ENCODE measurements at places on chromosomes 5 and 9.

DNA sequence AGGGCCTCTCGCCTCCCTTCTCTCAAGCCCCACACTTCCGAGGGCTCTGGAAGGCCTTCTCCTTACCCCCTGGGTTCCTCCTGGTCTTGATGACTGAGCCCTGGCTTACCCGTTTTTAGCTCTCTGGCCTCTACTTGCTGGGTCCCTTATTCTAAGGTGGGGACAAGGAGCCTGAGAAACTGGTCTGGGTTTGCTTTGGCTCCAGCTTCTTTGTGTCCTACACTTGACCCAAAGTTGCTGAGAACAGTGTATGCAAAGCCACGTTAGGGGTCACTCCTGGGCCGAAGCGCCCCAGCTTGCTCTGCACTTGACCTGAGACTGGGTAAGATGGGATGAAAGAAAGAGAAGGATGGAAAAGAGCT is 788 bp downstream of the ZNF346 start:
- DNase-seq, result peak; percentile 41

DNA sequence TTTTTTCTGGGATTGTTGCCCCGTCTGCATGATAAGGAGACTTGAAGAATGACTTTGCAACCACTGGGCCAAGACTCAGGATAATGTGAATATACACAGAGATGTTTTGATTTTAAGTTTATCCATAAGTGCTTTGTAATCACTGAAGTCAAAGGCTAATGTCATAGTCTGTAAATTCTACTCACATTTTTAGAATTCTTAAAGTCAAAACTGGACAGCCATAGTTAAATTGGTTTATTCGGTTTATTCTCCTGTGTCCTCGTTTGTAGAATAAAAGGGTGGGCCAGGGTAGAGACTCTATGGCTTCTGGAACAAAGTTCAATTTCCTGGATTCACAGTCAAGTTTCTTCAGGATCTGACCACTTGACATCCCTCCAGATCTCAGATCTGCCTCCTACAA is 327.7 kb upstream of the TNC start:
- DNase-seq, result no peak

DNA sequence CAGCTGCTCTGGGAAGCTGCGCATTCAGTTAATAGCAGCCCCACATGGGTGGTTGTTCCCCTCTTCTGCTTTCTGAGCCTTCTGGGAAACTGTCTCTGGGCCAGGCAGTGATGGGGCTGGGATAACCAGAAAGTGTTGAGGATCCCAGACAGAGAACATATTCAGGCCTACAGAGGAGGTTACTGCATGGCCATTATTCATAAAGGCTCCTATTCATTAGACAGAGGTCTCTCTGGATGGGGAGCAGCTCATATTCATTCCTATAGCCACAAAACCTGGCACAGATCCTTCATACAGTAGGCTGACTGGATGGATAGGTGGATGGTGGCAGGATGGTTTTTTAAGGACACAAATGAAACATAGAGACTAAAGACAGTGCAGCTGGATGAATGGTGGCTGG is 76.3 kb downstream of the HSPA4 start:
- peak; percentile 3 for DNase-seq

DNA sequence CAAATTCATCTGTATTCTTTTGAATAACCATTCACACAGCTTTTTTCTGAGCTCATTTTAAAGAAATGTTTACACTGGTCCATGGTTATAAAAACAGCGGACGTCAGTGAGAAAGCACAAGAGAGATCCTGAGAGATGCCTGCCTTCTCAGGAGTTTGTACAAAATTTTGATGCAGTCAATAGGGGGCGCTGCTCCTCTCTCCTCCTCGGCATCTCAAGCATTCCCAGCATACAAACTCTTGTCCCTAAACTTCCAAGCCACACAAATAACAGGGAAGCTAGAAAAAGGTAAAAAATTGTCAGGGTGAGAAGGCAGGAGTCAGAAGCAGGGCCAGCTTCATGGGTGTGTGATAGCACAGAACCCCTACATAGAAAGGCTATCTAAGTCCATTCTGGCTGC is 11.2 kb upstream of the CCDC152 start:
- DNase-seq, result peak; percentile 27

DNA sequence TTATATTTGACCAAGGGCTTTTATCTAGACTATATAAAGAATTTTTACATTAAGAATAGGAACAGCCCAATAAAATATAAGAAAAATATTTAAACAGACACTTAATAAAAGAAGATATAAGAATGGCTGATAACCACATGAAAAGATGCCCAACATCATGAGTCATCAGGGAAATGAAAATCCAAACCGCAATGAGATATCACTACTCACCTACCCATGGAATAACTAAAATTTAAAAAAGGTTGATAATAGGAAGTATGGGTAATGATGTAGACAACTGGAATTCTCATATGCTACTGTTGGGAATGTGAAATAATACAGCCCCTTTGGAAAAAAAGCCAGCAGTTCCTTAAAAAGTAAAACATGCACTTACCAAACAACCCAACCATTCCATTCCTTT is 206.9 kb upstream of the PCSK5 start:
- no peak for DNase-seq

DNA sequence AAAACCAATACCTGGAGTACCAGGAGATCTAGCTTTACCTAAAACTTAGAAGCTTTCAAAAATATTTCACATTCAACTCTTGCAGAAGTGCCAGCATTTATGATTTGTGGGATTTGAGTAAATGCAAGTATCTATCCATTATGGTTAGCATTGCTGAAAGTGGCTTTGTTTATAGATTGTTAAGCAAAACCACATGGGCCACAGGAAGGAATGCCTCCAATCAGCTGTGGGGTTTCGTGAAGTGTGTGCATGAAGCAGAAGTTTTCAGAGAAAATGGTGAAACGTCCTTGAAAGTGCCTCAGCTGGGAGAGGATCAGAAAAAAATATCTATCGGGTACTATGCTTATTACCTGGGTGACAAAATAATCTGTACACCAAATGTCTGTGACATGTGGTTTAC is 4.2 kb downstream of the LECT2 start:
- no peak for DNase-seq

DNA sequence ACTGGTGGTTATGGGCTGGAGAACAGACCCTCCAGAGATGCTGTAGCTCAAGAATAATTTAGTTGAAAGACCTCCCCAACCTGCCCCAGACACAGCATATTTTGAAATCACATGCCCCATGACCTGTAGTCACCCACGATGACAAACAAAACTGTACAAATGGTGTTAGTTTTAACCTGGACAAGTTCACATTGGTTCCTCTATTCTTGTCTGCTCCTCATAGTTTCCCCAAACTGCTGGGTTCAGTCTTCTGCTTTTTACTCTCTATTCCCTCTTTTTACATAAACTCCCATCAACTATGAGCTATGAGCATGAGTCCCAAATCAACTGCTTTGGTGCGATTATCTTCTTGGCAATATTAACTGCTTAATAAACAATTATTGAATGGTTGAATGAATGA is 365.3 kb upstream of the CLINT1 start:
- no peak for DNase-seq

GRCh38 chr5:144390133-144390532 is 219.5 kb downstream of the KCTD16 start:
- DNase-seq, result no peak

- no peak for DNase-seq
These were observed 44.8 kb downstream of the PRRC1 start for GRCh38 chr5:127562252-127562651.

DNA sequence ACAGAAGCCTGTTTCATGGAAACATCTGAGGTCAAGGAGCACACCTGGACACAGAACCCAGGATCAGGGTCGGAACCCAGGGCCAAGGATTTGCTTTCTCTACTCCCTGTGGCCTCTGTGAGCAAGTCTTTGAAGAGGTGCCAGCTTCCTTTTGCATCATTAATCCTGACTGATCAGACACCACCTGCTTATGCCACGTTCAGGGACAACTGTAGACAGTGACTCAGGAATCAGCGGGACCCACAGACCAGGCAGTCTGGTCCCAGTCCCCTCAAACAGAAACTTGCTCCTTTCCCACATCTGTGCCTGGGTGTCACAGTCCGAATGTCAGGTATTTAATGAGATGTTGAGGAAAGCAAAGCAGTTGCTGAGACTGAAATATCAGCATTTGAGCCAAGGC is 154.8 kb downstream of the SGCD start:
- DNase-seq, result no peak

DNA sequence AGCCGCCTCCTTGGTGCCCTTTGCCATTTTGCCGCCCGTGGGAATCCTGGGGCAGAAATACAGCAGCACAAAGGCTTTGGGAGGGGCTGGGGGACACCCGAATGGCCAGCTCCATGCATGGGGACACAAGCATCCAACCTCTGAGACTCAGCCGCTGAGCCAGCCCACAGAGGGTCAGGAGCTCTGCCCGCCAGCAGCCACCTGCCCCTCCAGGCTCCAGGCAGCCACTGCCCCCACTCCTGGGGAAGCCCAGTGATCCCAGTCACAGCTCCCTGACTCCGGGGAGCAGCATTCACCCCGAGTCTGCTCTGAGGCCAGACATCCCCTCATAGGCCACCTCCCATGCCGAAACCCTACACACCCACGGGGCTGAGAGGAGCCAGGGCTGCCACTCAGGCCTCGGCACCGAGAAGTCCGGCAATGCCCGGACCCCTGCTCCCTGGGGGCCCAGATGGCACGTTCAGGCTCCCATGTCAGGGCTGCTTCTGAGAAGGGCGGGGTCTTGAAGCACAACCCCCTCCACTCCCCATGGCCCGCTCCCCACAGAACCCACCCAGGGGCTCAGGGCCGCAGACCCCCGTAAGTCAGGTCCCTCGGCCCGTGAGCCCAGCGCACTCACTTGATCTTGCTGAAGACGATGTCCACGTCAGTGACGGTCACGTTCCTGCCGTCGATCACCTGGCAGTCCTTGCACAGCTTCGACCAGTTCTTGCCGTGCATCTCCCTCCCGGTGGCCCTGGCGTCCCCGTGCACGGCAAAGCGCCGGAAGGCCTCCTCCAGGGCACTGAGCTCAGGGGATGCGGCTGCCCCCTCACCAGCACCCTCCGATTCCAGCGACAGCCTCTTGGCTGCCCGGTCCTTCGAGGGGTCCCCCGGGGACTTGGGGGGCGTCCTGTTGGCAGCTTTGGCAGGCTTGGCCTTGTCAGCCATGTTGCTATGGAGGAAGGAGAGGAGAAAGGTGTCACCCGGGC is 15.7 kb downstream of the TPPP start:
- DNase-seq, result peak; percentile 20

Measured in stimulated activated CD8-positive, alpha-beta memory T cell treated with anti-CD3 and anti-CD28 coated beads, Interleukin-4, amount 100 ng/mL, for 48 hours (primary cell).